Esophagus mucosa (tissue), 1 donor: ENCODE measurements at places on chromosomes 7 and 10. TPM values are rescaled to one million over a fixed set of nuclear protein-coding genes. Genes with fewer than 3 reads are reported as not detected.

SLC16A12 gene
- total RNA-seq = 0.08 TPM

- ATAC-seq = no peak
These were observed 13.3 kb downstream of the SLC37A3 start for GRCh38 chr7:140384894-140385545.

DNA sequence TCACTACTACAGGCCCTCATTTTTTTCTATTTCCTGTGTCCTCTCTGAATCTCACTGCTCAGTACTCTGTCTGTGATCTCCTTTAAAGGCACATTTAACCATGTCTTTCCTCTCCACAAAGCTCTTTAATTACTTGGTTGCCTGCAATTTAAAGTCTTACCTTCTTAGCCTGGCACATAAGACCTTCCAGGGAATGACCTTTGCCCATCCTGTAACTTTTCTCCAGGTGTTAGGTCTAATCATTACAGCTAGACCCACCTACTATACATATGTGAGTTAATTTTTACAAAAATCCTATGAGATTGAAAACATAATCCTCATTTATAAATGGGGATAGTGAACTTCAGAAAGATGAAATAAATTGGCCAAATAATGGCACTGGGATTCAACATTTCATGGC lies 244.1 kb upstream of the RHOBTB1 start:
- ATAC-seq = no peak

GRCh38 chr7:107186240-107186639 lies 17.4 kb downstream of the HBP1 start:
- no peak for ATAC-seq

DNA sequence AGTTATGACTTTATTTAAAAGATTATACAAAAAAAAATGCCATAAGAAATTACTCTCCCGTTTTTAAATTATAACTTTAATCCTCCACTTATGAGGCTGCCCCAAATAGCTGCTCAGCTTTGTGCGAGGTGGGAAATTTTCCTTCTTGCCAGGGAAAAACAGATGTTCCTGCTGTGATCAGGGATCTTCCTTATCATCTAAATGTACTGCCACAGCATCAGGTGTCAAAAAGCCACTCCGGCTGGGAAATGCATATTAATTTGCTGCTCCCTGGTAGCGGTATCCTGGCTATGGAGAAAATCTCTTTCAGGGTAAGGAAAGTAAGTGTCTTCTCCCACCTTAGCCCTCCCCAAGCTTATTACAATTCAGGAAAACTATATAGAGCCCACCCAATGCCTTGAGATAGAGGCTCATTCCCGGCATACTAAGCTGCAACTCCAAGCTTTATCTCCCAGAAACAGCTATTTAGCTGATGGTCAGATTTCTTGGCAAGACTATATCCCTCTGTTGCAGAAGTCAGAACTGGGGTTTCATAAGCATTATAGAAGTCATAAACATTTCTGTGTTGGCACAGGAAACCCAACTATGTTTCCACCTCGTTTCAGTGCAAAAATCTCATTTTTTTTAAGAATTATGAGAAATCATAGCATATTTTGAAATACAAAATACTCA lies 360.4 kb downstream of the PARD3 start:
- no peak for ATAC-seq

DNA sequence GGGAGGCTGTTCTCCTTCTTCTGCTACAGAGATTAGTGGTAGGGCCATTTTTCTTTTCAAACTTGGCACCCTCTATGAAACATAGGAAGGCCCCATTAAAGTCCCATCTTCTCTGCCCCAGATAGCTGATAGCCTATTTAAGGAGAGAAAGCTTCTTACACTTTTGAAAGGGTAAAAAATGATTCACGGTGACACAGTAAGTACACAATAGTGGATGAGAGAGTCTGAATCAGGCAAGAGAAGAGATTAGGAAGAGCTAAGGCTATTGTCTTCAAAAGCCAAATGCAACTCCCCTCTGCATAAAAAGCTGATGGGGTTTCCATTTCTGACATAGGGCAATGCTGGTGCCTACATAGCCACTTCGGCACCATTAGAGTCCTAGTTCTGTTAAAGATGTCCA lies 3.6 kb downstream of the INA start:
- ATAC-seq = no peak
